Stimulated activated CD4-positive, alpha-beta T cell treated with anti-CD3 and anti-CD28 coated beads, Interleukin-2, amount 100 ng/mL, for 24 hours (primary cell): ENCODE measurements at places on chromosomes 6 and 20.

DNA sequence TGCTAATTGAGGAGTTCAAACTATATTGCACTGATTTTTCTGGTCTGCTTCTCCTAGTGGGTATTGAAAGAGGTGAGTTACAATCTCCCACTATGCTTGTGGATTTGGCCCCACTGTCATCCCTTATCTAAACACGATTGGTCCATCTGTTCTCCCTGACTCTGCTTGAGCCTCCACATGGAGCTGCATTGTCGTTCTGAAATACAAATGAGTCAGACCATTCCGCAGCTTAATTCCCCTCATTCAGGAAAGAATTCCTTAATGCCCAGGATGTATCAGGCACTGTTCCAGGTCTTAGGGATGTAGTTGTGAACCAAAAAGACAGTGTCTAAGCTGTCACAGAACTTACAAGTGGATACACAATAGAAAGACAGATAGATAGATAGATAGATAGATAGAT is 461.9 kb downstream of the QKI start:
- DNase-seq, result no peak

- no peak for DNase-seq
Measured at GRCh38 chr6:57209030-57209429, 13.1 kb downstream of the RAB23 start.

DNA sequence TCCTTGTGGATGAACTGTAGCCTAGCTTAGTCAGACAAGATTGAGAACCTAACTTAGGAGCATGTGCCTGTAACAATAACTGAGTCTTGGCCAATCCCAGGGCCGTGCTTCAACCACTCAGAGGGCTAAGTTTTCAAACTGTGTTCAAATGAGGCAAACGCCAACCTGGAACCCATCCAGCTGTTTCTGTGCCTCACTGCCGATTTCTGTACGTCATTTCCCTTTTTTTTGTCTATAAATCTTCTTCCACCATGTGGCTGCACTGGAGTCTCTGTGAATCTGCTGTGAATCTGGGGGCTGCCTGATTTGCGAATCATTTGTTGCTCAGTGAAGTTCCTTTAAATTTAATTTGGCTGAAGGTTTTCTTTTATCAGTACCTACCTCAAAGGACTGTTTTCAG is 115.0 kb upstream of the CHD6 start:
- DNase-seq, result no peak

DNA sequence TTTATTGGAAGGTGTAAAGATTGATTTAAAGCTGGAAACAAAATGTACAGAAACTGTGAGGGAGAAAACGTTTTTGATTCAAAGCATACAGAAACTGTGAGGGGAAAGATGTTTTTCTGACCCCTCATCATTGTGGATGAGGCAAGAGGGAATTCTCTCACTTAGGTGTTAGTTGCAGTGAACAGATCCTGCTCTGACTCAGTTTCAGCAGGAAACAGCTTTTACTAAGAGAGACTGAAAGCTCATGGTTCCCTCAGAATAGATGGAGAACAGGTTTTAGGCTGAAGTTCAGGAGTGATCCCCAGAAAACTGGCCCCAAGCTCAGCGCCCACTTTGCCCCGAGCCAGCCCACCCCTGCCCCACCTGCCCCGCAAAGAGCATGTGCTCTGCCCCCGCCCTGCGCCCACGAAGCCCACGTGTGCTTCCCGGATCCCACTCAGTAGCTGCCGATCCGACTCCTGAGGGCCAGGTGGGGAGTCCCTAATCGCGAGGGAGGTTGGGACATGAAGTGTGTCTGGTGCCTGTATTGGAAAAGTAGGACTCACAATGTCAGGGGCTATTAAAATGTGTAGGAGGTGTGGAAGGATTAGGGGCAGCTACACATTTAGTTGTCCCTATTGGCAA is 41.2 kb downstream of the DUSP22 start:
- DNase-seq, result no peak

DNA sequence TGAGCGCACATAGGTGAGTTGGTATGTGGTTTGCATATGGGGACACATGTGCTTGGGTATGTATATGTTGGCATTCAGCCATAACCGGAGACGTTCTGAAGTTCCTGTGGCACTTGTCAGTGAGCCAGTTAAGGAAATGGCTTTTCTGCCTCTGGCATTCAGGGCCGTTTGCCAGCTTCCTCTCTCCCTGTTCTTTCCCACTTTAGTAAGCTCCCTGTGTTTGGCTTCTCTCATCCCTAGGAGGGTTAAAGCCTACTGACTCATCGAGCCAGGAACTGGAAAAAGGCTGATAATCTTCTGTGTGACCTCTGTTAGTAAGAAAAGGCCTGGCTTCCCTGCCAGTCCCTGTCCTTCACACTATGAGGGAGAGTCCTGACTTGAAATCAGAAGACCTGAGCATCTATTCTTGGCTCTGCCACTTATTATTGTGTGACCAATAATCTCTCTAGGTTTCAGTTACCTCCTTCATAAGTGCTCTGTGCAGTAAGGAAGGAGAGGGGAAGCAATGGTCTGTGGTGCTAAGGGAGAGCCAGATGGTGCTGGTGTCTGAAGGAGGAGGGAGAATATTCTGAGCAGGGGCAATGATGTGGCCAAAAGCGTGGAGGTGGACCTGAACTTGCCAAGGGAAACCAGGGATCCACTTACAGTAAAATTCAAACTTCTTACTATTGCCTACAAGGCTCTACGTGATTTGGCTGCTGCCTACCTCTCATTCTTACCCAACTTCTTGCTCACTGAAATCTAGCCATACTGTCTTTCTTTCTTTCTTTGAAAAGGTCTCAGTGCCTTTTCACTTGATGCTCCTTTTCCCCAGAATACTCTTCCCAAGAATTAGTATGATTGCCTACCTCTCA is 31.4 kb downstream of the ACSS2 start:
- DNase-seq, result no peak

DNA sequence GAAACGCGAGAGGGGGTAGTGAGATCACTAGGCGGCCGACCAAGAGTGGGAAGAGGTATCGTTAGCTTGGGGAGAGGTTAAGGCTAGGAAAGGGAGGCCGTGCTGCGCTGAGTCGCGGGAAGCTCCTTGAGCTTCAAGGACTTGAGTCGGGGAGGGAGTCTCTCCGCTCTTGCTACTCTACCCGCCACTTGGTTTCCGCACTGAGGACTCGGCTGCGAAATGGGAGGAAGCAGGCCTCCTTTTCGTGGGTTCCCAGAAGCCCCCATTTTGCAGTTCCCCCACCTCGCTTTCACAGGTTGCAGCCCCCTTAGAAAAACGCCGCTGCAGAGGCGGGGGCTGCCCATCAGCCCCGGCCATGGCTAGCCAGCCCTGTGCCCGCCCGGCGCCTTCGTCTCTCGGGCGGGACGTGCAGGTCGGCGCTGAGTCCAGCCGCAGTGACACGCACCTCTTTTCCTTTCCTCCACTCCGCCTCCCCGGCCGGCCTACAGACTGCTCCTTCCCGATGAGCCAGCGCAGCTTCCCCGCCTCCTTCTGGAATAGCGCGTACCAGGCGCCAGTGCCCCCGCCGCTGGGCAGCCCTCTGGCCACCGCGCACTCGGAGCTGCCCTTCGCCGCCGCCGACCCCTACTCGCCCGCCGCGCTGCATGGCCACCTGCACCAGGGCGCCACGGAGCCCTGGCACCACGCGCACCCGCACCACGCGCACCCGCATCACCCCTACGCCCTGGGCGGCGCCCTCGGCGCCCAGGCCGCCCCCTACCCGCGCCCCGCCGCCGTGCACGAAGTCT is 4.9 kb downstream of the VGLL2 start:
- no peak for DNase-seq

- no peak for DNase-seq
Measured at GRCh38 chr6:42818878-42819277, 37.0 kb downstream of the BICRAL start.
